ENCODE measurements at places on chromosomes 2 and 18.

DNA sequence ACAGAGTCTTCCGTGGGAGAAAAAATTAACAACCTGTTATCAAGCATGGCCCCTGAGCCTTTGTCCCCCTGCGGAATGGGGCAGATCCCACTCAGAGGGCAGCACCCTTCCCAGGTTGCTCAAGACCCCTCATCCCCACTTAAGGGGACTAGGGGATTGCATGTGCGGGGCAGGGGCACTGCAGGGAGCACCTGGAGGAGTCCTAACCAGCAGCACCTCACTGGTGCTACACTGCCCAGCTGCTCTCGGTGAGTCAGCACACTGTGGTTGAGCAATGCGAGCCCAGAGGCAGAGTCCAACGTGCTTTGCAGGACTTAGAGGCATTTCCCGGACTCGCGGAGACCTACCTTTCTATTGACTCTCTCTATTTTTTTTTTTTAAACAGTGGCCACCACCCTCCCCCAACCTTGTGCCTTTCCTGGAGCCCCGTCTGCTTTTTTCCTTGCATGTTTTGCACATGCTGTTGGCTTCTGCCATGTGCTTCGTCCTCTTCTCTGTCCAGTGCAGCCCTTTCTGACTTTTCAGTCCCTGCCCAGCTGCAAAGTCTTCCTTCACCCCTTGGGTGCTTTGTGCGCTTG, 74.0 kb downstream of the IL1R2 start:
- no peak for DNase-seq

GRCh38 chr18:54712758-54713157, 115.5 kb upstream of the RAB27B start:
- no peak for DNase-seq

- no peak for DNase-seq
Measured at GRCh38 chr18:76874642-76875389, 52.5 kb downstream of the ZNF236 start.

- DNase-seq: peak; percentile 36
Measured at GRCh38 chr2:145411493-145411892, 891.6 kb upstream of the ZEB2 start.

DNA sequence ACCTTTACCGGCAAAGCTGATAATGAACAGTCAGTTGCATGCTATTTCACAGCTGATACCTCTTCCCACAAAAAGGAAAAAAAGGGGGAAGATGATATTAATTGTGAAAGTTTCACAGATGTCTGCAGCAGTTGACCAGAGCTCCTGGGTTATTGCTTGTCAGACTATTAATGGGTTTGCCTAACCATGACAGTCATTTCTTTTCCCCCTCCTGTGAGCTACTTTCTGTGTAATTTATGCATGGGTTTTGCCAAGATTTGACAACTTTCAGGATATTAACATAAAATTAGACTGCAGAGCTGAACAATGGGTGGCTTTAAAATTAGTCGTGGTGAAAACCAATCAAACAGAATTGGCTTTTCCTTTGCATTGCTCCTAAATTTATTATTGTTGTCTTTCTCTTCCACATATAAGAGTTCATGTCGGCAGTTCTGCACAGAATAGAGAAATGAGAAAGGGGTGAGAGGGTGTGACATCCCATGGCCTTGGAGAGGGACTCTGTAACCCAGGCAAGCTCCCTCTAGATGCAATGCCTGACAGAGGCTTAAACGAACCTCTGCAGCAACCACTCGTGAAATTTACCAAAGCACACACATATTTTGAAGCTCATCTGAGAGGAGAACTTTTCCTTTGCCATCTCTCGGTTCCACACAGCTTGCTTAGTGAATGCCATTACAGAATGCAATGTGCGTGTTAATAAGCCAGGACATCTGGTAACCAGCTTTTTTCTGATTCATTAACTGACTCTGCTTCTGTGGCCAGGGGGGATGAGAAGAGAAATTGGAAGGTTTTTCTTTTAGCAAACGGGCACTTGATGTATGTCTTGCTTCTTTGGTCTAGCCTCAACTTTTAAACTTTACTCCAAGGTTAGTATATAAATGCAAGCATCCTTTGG, 82.2 kb upstream of the ITGA4 start:
- no peak for DNase-seq

- no peak for DNase-seq
Measured at GRCh38 chr2:20999906-21000645, 43.8 kb downstream of the APOB start.

DNA sequence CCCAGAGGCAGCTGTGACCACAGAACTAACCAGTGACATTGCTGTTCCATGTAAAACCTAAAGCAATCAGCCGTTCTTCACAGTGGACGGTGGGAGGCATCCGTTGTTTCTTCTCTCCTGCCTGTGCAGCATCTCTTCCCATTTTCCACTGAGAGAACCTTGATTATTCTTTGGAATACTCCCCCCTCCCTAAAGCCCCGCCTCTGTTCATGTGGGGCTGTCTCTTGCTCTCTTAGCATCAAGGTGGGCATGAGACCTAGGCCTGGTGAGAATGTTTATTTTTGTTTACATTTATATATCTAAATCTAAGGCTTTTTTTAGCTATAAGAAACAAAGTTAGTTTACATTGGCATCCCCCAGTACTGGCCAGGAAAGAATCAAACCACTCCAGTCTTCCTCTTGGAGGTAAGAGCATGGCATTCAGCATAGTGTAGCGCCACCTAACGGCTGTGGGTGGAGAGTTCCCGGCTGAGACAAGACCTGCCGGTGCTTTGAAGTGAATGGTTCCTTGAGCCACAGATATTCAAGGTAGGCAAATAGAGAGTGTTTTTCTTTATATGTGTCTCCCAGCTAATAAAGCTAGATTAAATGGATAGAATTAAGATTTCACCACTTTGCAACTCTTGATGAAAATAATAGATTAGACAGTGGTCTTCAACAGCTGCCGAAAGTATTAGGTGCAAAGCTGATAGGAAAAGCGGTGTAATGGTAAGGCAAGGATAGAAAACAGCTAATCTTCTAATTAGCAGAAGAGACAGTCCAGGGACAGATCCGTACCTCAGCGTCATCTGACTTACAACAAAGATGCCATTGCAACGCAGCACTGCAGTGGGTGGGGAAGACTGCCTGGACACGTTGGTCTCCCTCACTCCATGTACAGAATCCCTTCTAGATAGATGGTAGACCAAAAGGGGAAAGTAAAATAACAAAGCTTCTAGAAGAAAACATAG, 219.6 kb upstream of the RAB12 start:
- DNase-seq: no peak

DNA sequence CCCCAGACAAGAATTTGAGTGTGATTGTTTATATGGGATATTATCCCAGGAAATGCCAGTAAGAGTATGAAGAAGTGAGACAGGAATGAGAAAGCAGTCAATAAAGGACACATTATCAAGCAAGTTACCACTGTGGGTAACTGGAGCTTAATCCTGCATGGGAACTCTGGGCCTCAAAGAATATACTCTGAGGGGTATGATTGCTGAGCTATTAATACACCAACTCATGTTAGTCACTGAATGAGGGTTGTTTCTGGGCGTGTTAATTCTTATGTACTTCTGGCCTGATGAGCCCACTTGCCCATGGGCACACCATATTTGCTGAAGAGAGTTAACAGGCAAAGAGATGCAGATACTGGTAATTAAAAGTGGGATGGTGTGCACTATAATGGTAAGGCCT, 26.6 kb upstream of the PAIP2B start:
- DNase-seq: no peak

GRCh38 chr2:196403471-196403870, 232.1 kb upstream of the STK17B start:
- DNase-seq: no peak

DNA sequence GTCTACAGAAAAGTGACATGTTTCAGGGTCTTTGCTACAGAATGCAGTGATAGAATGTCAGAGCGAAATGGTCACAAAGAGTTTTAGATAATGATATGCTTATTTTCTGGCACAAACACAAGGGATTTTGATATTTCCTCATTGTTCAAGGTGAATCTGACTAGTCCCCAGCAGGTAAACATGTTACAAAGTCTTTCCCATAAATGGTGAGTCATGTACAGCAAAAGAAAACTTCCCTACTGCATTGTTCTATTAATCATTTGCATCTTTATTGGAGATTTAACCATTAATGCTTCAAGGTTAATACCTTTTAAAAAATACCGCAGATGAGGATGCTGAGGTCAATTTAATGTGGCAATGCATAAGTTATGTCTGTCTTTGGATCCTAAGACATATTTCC, 19.1 kb upstream of the TRIB2 start:
- no peak for DNase-seq

- no peak for DNase-seq
Measured at GRCh38 chr2:153912798-153913396, 41.2 kb downstream of the GALNT13 start.

- DNase-seq: no peak
Measured at GRCh38 chr2:241036964-241037421, 38.6 kb downstream of the SNED1 start.

GRCh38 chr18:76570856-76571255, 75.8 kb upstream of the ZNF516 start:
- no peak for DNase-seq

GRCh38 chr2:170484552-170484951, 230.6 kb upstream of the SP5 start:
- DNase-seq: no peak

GRCh38 chr18:25166113-25166512, 185.9 kb downstream of the ZNF521 start:
- no peak for DNase-seq

GRCh38 chr18:42813570-42813969, 301.9 kb downstream of the RIT2 start:
- no peak for DNase-seq

DNA sequence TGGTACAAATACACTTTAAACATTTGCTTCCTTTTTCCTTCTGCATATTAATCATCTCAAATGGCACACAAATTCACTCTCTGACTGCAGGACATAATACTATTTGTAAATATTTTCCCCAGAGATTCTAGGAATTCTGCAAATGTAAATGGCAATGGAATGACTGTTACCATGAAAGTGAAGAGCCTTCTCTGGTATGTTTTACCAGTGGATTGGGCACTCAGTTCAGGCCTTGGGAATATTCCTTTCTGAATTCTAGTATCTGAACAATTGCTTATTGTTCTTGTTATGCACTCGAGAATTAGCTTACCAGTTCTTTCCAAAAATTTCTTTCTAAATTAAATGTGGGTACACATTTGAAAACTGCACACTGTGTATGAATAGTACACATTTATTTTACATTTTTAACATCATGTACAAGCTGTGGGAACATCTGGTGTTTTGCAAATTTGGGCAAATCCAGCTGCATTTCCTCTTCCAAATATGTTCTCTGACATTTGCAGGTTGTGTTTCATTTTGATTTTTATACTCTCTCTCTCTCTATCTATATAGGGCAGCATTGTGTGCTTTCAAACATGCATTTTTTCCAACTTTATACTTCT, 289.1 kb downstream of the NBAS start:
- no peak for DNase-seq

DNA sequence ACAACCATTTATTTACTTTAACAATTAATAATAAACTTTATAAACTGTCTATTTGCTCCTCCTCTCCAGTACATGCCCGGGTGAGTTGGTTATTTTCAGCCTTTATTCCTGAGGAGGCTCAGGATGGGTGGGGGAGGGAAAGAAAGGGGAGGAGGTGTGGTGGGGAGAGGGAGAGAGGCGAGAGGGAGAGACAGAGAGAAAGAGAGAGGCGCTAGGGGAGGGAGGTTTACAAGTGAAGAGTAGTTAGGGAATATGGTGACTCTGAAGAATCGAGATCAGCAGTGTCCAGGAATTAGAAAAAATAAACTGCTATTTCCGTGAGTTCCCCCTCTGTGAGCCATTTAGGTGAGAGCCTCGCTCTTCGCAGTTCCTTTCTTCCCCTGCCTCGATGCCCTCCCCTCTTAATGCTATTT, 138.9 kb downstream of the MEIS1 start:
- no peak for DNase-seq

- no peak for DNase-seq
Measured at GRCh38 chr2:215483431-215483830, 47.6 kb upstream of the FN1 start.

- no peak for DNase-seq
Measured at GRCh38 chr2:85600235-85600575, 2.3 kb downstream of the TMEM150A start.

DNA sequence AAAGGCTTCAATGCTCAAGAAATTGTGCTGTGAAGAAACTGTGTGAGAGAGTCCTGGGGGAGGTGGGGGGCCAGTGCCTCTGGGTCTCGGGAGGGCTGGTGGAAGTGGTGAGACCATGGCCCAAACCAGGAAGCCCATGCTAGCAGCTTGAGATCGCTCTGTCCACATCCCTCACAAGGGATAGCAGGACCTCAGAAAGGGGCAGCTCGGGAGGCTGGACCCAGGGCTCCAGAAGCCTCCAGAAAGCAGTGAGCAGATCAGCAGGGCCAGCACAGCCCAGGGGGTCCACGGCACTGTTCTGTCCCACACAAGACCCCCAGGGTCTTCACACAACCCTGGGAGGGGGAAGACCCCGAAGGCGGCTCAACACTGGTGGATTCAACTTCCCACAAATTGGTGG, 24.1 kb downstream of the ST8SIA5 start:
- DNase-seq: no peak

DNA sequence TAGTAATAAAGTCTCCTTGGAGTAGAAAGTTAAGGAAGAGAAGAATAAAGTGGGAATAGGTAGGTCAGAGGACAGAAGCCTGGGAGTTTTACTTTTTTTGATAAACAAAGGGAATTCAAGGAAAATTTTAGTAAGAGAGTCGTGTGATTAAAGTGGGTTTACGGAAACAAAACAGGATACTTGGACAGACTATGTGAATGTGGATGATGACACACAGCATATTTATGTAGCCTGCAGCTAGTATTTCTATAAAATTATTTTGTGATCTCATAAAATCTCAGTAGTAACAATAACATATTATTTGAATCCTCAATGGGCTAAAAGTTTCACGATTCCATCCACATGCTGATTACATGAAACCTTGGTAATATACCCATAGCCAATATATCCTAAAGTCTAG, 450.7 kb upstream of the PIK3C3 start:
- DNase-seq: no peak

- DNase-seq: no peak
Measured at GRCh38 chr18:46040033-46040746, 31.9 kb downstream of the PSTPIP2 start.

DNA sequence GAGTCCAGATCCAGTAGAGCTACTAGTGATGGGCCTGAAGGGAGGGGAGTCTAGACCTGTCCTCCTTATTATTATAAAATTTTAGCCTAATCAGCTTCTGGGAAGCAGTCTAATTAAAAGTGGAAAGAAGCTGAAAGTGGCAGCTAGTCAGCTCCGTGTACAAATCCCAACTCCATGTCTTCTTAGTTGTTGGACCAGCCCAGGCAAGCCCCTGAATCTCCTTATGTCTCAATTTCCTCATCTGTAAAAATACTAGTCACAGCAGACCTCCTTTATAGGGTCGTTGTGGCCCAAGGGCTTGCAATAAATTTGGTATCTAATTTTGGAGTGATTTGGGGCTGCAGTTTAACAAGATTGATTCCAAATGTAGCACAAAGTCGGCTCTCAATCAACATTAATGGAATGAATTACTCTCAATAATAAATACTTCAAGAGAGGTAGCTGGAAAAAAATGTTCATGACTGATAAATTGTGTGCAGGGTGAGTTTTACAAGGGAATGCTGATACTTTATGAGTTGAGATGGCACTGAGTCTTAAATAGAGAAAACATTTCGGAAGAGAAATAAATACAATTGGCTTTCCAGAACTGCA, 118.3 kb upstream of the NDUFV2 start:
- no peak for DNase-seq
